ENCODE measurements at places on chromosomes 1 and 21.

DNA sequence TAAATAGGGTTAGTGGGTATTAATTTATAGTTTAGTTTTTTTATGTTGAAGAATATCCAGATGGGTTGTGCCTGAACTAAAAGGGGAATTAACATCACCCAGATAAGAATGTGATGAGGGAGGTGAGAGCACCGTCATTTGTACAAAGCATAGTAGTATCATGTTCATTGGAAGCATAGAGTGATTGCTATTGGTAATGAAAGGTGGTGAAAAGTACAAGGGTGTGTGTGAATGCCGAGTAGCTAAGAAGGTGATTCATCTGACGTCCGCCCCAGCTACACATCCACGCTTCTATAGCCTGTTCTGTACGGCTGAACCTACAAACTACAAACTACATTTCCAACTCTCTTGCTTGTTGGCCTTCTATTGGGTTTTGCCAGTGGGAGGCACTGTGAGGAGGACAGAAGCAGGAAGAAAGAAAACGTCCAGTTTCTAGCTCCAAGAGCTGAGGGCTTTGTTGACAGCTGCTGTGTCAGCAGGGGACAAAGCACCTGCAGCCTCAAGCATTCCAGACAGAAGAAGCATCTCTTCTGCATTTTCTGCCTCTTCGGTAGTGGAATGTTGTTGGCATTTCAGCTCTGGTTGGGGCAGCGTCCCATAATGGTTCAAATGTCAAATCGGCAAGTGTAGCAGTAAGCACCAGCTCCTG, 404.8 kb downstream of the KCTD3 start:
- no peak for DNase-seq

DNA sequence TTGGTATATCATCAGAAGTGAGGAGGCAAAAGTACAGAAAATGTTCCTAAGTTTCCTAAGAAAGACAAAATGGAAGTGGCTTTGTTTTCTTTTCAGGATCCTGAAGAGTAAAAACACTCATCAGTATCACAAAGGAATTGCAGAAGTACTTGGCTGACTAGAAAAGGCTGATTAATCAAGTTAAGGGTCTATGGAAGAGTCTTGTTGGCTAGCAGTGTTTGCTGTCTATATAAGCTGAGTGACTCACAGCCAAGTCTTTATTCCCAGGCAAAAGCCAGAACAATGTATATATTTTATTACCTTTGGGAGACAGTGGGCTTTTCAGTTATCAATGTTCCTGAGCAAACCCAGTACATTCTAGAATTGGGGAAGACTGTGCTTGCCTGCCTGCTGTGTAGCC, 777.0 kb downstream of the PLA2G4A start:
- no peak for DNase-seq

- DNase-seq = peak; percentile 68
Observed at GRCh38 chr21:33968080-33968994, 52.7 kb upstream of the ATP5PO start.

DNA sequence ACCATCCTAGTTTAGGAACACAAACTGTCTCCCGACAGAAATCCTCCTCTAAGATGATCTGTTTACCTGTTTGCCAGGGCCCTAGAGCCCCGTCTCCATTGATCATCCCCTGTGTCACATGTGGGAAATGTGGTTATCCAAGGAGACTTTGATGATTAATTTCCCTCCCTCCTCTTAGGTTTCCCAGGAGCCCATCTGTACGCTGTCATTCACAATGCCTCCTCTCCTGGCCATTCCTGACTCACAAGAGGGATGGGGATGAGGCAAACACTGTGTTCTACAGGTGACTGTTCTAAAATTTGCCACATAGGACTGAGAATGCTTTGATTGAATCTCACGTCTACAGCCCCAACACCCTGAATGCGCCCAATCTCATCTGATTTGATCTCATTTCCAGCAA, 50.0 kb downstream of the TNR start:
- no peak for DNase-seq

- no peak for DNase-seq
Observed at GRCh38 chr1:87178441-87178840, 150.2 kb upstream of the LMO4 start.

- DNase-seq = no peak
Observed at GRCh38 chr1:93692026-93692425, 10.4 kb upstream of the BCAR3 start.
